Testis (tissue), 5 donors: ENCODE measurements at places on chromosomes 13 and 19. TPM values are rescaled to one million over a fixed set of nuclear protein-coding genes. Genes with fewer than 3 reads are reported as not detected.

C19orf85 gene
- not detected for polyA plus RNA-seq

ZNF441 gene
- 2.4 TPM for polyA plus RNA-seq

DNA sequence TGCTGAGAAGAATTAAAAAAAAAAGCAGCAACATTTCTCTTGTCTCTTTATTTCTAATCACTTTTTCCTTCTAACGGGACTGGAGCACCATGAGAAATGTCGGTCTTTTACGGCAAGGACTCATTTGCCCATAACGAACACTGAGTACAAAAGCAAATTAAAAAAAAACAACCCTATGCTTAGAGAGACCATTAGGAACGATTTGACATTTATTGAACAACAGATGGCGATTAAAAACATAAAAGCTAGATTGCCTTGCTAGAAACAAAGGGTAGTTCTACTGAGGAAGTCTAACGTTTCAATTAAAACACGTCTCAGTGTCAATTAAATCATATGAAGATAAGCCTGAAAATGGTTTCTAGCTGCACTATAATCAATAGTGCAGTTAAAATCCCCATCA, 51.1 kb downstream of the OLFM4 start:
- no peak overlapping the region for H3K27ac ChIP-seq
- no peaks in the 10 kb centered on the region for H3K36me3 ChIP-seq
- DNase-seq: no peak
- H3K27me3 ChIP-seq: no peaks in the 10 kb centered on the region
- no peaks in the 10 kb centered on the region for H3K4me1 ChIP-seq

GRCh38 chr19:48433337-48433736, 12.4 kb upstream of the GRWD1 start:
- H3K27ac ChIP-seq: no peak overlapping the region
- H3K27me3 ChIP-seq: no peaks in the 10 kb centered on the region
- H3K4me3 ChIP-seq: no peak overlapping the region

DNA sequence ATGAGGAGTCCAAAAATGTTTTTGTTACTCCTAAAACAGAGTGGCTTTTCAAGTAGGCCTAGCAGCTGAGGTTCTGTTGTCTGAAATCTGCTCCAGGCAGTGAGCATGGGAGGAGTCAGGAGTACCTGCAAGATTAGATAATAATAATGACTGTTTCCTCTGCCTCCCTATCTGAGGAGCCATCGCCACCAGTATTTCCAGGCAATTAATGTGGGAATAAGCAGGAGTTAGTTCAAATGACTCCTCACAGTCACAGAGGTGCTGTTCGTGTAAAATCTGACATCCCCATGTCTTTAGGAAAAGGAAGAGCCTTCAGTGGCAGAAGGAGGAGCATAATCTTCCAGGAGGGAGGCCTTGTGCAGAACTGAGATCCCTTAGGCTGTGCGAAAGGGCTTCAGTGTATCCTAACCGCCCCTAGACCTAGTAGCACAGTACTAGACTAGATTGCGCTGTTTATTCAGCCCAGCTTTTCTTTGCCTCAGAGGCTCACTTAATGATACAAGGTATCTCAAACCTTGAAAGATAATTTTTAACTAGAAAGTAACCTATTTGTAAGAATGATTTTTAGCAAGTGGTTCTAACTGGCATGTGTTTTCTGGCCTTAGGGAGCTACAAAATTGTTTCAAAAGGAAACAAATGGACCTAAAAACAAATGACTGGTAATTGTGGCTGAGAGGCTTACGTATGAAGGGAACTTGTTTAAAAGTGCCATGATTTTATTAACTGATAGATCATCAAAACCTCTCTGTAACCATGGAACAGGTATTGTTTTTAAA, 49.0 kb downstream of the FREM2 start:
- H3K4me3 ChIP-seq: no peak overlapping the region
- no peaks in the 10 kb centered on the region for H3K36me3 ChIP-seq
- no peaks in the 10 kb centered on the region for H3K27me3 ChIP-seq
- H3K4me1 ChIP-seq: no peaks in the 10 kb centered on the region
- H3K27ac ChIP-seq: no peak overlapping the region

GRCh38 chr19:13133241-13133870, 15.3 kb downstream of the NACC1 start:
- no peaks in the 10 kb centered on the region for H3K27me3 ChIP-seq
- no peaks in the 10 kb centered on the region for H3K4me1 ChIP-seq
- no peak for DNase-seq
- H3K36me3 ChIP-seq: no peaks in the 10 kb centered on the region

DNA sequence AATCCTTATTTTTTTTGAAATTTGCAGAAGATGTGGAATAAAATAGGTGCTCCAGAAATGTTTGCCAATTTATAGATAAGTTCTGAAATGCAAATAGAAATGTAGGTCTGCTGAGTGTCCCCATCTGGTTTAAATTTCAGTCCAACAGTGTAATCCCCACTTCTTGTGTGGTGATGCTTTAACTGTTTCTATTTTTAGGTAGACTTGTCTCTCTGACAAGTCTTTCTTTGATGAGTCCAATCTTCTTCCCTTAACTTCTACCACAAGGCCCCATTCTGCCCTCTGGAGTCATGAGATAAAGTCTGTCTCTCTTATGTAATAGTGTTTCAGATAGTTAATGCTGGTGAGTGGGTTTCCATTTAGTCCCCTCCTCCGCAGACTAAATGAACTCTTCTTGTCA, 390.4 kb downstream of the RFC3 start:
- no peak overlapping the region for H3K27ac ChIP-seq
- H3K4me3 ChIP-seq: no peak overlapping the region
- H3K27me3 ChIP-seq: no peaks in the 10 kb centered on the region
- DNase-seq: no peak
- no peaks in the 10 kb centered on the region for H3K4me1 ChIP-seq

DNA sequence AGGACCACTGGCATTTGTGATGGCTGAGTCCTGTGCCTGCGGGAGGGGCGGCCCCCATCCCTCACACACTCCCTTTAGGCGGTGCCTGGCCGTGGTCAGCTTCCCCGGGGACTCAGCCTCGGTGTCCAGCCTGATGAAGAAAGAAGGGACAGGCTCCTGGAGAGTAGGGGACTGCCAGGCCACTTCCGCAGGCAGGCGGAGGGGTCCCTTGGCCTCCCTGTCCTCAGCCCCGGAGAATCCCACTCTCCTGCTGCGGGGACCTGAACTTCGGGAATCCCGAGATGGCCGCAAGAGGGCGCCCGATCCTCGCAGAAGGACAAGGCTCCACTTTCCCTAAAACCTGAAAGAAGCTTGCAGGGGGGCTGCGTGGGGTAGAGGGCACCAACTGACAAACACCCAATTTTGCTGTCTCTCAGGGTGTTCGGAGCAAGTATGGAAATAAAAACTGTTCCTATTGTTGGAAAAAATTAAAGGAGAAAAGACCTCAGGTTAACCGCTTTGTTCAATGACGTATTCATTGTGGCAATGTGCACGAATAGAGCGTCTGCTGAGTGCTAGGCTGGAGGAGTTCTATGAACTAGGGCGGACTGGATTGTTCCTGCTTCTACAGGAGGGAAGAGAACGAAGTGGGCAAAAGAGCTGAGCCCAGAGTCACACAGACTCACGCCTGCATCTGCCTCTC, 297.3 kb downstream of the ZNF536 start:
- H3K36me3 ChIP-seq: no peaks in the 10 kb centered on the region
- peak overlapping the region; percentile 16 for H3K27ac ChIP-seq
- no peaks in the 10 kb centered on the region for H3K27me3 ChIP-seq
- H3K4me1 ChIP-seq: peaks cover 22% of the 10 kb centered on the region
- peak overlapping the region; percentile 29 for H3K4me3 ChIP-seq

DNA sequence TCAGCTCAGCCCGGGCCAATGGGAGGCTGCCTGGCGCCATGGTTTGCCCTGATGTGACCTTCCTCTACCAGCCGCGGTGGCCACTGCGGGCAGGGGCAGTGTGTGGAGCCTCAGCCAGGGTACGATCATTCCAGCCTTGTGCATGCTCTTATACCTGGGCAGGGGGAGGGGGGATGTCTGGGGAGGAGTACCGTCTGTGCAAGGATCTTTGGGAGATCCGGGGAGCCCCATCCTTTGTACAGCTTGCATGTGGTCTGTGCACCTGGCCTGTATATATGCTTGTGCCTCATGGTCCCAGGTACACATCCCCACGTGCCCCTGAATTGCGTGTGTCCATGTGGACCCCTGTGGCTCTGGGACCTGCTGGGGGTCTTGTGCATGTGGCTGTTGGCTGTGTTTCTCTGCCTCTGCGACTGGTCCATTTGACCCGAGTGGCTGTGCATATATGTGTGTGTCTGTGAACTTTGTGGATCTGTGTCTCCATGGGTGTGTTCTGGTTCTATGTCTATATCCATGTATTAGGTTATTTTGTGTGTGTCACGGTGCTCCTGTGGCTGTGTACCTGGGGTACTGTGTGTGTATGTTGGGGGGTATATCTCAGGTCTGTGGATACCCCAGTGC, 12.8 kb upstream of the NANOS3 start:
- no peaks in the 10 kb centered on the region for H3K27me3 ChIP-seq
- peaks cover 11% of the 10 kb centered on the region for H3K4me1 ChIP-seq
- no peak overlapping the region for H3K4me3 ChIP-seq
